ENCODE measurements at places on chromosomes 13 and 19. TPM values are rescaled to one million over a fixed set of nuclear protein-coding genes. Genes with fewer than 3 reads are reported as not detected.

DNA sequence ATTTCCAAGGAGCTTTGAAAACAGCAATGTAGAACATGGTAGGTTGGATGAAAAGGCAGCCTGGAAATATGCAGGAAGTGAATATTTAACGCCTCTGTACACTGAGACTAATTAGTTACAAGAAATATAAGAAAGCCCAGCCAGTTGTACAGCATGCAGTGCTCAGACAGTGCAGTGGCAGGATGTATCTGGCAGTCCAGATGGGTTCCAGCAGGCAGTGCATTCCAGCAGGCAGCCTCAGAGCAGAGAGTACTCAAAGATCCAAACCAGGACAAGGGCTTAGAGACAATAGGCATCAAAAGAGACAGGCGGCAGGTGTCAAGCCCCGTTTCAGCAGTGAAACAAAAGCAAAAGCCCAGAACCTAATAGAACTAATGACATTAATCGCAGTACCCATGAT is 2776.3 kb downstream of the PCDH9 start:
- DNase-seq = no peak

DHDH gene
- 3.1 TPM for total RNA-seq

GRCh38 chr13:79258489-79258888 is 147.6 kb downstream of the RBM26 start:
- DNase-seq = no peak

DNA sequence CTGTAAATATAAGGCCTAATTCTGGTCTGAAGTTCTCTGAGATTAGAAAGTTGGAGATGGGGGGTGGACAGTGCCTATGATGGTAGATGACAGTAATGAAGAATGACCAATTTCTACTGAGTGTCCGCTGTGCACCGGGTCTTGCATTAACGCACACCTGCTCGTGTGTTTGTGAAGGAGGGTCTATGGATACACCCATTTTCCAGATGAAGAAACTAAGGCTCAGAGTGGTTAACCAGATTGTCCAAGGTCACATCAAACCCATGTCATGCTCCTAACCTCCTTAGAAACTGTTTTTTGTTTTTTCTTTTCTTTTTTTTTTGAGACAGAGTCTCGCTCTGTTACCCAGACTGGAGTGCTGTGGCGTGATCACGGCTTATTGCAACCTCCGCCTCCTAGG is 13.7 kb downstream of the AXL start:
- DNase-seq = no peak

DNA sequence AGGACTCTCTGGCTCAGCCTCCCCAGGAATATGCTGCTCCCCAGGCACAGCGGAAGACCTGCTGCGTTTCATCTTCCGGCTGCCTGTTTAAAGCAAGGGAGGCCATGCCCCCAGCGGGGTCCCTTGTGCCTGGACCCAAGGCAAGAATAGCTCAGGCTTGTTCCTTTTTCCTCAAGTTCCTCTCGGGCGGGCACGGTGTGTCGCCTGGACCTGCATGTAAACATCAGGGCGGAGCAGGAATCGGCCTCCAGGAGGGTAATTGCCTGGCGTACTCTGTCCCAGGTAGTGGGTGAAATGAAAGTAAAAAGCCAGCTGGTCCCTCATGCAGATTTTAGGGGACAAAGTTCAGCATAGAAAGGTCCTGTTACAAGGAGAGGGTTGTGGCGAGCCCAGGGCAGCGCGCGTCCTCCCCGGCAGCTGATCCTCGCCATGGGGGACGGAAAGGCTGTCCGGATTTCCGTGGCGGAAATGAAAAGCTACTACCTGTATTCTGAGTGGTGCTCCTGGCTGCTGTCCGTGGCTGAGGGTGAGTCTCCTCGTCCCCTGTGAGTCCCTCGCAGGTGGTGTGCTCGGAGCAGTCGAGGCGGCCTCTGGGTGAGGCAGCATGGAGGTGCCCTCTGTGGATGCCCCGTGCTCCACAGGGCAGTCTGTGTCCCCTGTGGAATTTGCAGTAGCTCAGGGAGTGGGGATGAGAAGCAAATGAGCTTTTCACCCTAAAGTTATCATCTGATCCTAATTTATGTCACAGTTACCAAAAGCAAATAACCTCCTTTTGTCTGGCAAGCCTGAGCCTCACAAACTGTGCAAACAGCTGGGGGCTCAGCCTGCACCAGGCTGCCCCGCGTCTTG is 16.2 kb downstream of the MCF2L start:
- no peak for DNase-seq

ZNF554 gene
- 6.2 TPM for total RNA-seq

SIGLEC10 gene
- total RNA-seq = 0.44 TPM

DNA sequence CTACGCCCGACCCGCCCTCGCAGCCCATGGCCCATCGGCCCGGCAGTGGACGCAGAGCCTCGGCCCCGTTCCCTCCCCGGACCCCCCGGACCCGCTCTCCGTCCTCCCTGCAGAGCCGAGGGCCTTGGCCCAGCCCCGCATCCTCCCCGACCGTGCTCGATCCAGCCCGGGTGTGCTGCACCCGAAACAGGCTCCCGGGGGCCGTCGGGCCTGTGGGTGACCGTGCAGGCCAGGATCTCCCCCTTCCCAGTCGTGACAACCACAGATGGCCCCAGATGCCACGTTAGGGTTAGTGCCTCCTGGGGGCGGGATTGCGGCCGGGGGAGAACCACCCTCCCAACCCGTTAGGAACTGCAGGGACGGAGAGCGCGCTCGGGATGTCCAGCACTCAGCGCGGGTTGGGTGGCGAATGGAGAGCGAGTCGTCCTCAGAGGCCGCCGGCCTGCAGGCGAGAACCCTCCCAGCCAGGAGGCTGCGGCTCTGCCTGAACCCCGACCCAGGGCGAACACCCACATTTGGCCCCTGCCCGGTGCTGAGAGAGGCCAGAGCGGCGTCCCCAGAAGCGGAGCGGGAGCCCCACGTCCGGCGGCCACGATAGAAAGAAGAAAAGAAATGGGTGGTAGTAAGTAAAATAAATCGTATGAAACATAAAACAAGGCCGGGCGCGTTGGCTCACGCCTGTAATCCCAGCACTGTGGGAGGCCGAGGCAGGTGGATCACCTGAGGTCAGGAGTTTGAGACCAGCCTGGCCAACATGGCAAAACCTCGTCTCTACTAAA is 6.7 kb upstream of the MADCAM1 start:
- peak; percentile 58 for DNase-seq

DNA sequence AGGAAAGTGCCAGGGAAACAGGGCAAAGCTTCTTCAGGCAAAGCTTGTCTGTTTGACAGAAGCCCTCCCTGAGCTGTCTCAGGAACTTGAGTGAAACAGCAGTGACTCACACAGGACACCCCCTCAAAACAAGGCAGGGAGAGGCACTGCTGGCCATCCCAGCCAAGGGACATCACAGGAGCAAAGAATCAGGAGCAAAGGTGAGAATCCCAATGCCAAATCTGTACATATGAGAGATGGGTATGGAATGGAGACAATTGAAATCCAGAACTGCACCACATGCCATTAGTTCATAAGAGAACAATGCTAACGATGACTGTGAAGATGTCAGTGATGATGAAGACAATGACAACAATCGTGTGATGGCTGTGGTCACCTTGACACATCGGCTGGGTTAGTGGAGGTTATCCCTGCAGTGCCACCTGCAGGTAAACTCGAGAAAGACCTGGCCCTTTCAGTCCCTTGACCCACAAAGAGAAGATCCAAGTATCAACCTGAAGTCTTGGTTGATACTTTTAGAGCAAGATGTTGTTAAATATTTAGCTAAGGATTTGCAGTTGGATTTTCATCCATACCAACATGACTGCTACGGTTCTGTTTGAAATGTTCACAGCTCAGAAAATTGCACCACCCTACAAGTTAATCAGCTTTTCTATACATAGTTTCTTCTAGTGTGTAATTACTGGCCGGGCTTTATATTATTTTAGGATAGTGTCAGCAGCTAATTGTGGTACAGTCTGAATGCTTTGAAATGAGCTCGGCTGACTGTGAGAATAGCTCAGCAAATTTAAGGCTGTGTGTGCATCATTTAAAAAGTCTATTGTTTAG is 42.0 kb upstream of the IPO5 start:
- peak; percentile 63 for DNase-seq

C3 gene
- total RNA-seq = 9.3 TPM

DNA sequence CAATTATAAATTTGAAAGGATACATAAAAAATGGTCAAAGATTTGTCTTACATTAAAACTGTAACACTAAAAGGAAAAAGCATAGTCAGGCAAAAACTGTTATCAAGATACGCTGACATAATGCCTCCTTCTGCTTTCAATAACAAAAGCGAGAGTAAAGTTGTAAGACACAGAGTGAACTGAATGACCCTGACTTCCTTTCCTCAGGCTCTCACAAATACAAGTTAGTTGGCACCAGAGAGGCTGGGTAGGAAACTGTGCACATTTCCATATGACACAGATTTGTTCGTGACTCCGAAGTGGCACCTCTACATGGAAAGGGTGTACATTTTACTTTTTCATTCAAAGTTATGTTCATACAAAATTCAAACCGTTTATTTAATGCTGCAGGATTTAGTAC is 15.4 kb downstream of the FGF14 start:
- DNase-seq = no peak

PCP2 gene
- total RNA-seq = 0.85 TPM

- peak; percentile 70 for DNase-seq
These were observed 16.0 kb upstream of the SLC7A10 start for GRCh38 chr19:33241530-33242101.

DNA sequence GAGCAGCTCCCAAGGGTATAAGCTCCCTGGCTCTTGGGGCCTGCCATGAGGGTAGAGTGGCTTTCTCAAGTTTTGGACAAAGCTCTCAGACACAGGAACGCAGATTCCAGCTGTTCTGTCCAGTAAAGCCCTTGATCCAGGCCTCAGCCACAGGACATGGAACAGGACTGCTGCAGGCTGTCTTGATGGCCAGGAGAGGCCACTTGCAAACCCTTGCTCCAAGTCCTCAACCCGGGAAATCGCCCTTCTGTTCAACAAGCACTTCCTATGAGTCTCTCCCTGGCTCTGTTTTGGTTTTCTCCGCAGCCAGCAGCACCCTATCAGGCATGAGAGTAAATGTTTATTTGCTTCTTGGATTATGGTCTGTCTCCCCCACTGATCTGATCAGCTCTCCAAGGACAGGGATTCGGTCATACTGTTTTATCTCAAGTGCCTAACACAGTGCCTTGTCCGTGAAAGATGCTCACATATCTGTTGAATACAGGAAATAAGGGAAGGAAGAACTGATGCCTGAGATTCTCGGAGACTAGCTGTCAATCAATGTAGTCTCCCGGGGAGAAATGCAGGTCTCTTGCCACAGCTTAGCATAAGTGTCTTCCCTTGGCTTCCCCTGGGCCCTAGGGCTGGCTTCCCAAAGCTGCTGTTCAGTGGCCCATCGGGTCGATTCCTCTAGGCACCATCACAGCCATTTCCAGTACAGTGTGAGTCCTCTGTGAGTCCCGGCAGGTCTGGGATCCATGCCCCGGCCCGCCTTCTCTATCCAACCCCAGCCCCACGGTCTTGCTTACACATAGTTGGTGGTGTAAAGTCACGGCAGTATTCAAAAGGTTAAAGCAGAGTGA is 90.8 kb downstream of the TSHZ3 start:
- no peak for DNase-seq

HCN2 gene
- total RNA-seq = 8.1 TPM
